ENCODE measurements at places on chromosomes 2 and 18.

GRCh38 chr2:10377052-10377746, 70.9 kb downstream of the ODC1 start:
- no peak for DNase-seq

GRCh38 chr18:34738175-34738894, 28.2 kb downstream of the DTNA start:
- no peak for DNase-seq

DNA sequence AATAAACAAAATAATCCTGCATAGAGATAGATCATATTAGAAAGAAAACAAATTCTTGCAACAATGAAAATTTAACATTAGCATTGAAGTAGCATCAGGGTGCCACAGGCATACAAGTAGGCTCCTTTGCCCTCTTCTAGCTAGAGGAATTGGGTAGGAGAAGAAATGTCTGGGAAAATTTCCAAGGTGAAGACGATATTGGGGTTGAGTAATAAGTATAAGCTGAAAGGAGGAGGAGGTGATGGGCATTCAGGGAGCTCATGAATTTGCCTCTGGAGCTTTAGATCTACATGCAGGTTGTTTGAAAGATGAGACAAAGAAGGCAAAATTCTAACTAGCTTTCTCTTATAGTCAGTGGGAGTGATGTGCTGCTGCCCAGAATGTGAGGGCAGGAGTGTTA, 504.9 kb downstream of the CCDC85A start:
- DNase-seq: peak; percentile 27

DNA sequence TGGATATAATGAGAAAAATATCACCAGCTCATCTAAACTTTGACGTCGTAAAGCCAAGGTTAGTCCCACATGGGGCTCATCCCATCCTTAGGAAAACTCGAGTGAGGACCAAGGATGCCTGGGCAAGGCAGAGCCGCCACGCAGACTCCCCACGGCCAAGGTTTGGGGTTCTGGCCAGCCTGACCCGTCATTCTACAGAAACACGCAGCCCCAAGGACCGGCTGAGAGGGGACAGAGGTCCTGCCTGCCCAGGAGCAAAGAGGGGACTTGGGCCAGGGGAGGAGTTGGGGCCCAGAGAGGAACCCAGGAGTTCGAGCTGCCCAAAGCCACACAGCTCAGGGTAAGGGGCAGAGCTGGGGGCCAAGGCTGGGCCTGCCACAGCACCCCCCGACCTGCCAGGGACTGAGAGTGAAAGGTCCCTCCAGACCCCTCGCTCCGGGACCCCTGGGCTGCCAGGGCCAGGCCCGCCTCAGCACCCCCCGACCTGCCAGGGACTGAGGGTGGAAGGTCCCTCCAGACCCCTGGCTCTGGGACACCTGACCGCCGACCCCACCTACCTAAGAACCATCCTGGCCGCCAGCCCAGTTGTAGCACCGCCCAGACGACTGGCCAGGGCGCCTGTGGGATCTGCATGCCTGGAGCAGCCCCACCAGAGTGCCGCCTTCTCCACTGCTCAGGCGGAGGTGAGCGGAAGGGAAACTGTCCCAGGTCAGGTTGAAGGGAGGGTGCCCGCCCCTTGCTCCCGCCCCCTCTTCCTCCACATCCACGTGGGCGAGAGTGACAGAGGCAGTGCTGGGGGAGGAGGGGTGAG, at the start of gene PDCD1:
Gene PDCD1, minus strand, starts transcription at position 689 of the 811 bp plus-strand sequence. Its CDS starts 56 bp downstream, at position 633.
- no peak for DNase-seq

DNA sequence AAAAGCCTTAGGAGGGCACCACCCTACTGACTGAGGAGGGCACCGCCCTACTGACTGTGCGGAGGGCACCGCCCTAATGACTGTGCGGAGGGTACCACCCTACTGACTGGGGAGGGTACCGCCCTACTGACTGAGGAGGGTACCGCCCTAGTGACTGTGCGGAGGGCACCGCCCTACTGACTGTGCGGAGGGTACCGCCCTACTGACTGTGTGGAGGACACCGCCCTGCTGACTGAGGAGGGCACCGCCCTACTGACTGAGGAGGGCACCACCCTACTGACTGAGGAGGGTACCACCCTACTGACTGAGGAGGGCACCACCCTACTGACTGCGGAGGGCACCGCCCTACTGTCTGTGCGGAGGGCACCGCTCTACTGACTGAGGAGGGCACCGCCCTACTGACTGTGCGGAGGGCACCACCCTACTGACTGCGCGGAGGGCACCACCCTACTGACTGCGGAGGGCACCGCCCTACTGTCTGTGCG, 150.2 kb upstream of the NFATC1 start:
- no peak for DNase-seq

GRCh38 chr2:239236043-239236807, 164.6 kb downstream of the HDAC4 start:
- no peak for DNase-seq
